Activated CD8-positive, alpha-beta memory T cell treated with anti-CD3 and anti-CD28 coated beads, Interleukin-2, amount 50 U/mL, for 4 hours (primary cell): ENCODE measurements at places on chromosomes 2 and 18.

- DNase-seq, result no peak
These were observed 73.6 kb downstream of the ARL6IP6 start for GRCh38 chr2:152791979-152792378.

GRCh38 chr2:49702740-49703139, 548.4 kb upstream of the FSHR start:
- no peak for DNase-seq

DNA sequence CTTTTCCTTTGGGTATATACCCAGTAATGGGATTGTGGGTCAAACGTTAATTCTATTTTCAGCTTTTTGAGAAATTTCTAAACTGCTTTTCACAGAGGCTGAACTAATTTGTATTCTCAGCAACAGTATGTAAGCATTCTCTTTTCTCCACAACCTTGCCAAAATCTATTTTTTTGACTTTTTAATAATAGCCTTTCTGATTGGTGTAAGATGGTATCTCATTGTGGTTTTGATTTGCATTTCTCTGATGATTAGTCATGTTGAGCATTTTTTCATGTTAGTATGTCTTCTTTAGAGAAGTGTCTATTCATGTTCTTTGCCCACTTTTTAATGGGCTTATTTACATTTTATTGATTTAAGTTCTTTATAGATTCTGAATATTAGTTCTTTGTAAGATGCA, 145.5 kb downstream of the TRABD2A start:
- no peak for DNase-seq

DNA sequence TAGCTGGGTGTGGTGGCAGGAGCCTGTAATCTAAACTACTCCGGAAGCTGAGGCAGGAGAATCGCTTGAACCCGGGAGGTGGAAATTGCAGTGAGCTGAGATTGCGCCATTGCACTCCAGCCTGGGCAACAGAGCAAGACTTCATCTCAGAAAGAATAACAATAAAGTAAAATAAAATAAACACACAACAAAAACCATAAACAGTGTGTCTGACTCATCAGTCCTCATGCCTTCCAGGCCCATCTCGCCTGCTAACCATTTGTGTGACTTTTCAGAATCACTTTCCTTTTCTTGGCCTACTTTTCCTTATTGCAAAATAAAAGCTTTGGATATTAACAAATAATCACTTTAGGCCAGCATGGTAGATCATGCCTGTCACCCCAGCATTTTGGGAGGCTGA, 42.0 kb upstream of the ASXL2 start:
- no peak for DNase-seq

DNA sequence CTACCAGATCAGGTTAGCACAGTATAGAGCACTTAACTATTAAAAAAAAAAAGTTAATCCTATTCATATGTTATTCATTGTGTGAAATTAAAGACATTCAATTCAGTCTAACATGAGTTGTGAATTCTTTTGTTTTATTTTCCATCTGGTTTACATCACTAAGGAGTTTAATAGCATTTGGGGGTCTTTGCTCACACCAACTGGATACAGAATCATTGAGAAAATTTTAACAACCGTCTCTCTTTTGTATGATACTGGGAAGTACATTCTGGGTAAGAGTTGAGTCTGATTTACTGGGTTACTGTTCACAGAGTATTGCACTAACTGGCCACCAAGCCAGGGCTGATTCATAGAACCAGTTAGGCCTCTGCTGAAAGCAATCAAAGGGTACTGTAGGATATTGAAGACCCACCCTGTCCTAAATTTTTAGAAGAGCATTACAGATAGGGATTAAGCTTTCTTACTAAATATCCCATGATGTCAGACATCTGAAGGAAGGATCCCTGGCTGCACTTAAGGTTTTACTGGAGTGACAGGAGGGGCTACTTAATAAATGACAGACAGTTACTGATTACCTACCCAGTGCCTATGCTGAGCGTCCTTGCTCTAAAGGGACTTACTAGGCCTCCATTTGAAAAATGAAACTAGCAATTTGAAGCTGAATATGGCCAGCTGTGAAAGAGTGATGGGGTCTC, 387.9 kb downstream of the SETBP1 start:
- no peak for DNase-seq

- no peak for DNase-seq
These were observed 100.7 kb downstream of the RAPGEF4 start for GRCh38 chr2:172836347-172836821.

DNA sequence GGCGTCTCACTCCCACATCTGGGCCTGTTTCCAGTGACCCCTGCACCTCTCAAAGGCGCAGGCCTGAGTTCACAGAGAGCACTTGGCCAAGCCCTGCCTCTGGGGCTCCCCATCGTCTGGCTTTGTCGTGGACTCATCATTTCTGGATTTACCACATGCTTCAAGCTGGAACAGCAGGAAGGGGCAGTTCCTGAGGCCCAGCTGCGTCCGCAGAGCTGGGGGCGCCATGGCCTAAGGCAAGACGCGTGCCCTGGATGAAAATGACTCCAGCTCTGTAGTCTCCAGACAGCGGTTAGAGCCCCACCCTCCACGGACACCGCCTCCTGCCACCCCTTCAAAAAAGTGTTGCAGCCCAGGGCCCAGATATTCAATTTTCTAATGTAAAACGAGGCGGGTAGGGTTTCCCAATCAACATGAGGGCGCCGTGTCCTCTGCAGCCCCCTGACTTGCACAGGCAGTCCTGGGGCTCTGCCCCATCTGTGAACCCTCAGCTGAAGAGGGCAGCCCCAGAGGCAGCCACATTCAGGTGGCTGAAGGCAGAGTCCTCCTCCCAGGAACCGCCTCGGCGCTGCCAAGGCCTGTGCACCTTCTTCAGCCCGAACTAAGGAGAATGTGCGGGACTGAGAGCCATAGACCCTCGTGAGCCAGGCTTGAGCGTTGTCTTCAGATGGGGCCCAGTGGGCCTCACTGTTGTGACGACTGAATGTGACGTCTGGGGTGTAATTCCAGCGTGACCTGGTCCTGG, 85.5 kb downstream of the NFATC1 start:
- peak; percentile 7 for DNase-seq

- no peak for DNase-seq
These were observed 22.9 kb upstream of the SPP2 start for GRCh38 chr2:234027641-234028040.

DNA sequence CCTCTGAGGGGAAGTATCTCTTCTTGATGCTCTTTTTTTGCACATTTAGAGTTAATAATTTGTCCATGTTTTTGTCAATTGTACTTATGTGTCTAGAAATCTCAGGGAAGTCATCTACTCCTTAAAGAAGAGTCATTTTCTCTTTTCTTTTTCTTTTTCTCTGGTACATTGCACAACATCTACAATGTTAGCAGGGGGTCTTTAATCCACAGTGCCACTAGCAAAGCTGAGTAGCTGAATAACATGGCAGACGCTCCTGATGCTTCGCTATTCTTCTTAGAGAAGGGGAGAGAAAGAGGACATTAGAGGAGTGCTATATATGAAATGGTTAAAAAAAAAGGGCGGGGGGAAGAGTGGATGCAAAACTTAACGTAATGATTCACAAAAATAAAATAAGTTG, 399.6 kb upstream of the CWC22 start:
- DNase-seq, result no peak

DNA sequence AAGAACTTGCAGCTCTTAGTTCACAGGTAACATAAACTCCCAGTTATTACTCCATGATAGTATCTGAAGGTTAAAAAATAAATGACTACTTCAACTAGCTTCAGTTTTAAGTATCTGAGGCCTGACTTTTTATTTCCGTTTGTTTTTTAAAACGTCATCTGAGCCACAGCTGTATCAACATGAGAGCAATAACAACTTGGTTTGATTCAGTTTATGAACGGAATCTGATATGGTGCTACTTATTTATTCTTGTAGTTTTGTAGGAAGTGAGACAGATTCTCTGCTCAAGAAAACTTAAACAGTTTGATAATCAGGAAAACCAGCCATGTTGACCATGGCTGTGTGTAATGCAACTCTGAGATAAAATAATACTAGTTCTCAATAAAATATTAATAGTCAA, 34.9 kb downstream of the NAB1 start:
- DNase-seq, result no peak

- DNase-seq, result no peak
These were observed 30.8 kb upstream of the LRP2 start for GRCh38 chr2:169393068-169393590.

GRCh38 chr2:39107156-39107555, 13.7 kb downstream of the SOS1 start:
- DNase-seq, result no peak

DNA sequence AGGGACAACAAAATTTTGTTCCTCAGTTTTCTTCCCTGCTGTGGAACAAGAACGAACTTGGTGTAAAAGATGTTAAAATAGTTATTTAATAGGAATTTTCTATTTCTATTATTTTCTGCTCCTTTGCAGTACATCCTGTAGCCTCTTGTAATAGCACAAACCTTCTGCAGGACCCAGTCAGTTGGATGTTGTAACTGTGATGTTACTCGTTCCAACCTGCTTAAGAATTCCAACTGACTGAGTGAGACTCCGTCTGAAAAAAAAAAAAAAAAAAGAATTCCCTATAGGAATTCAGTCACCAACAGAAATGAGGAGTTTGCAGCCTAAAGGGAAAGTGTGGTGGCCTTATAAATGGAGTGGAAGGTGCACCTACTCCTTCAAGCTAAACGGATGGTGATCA, 46.4 kb upstream of the CDH20 start:
- DNase-seq, result no peak
